Esophagus squamous epithelium (tissue), 5 donors: ENCODE measurements at places on chromosomes 13 and 19. TPM values are rescaled to one million over a fixed set of nuclear protein-coding genes. Genes with fewer than 3 reads are reported as not detected.

PLK5 gene
- not detected for total RNA-seq

ZNF730 gene
- total RNA-seq, result not detected

GAS6 gene
- total RNA-seq, result 43.0 TPM

B3GLCT gene
- total RNA-seq, result 2.3 TPM

GZMM gene
- 0.57 TPM for total RNA-seq
